ENCODE measurements at places on chromosomes 13 and 19.

GRCh38 chr13:39684531-39685137, 29.2 kb downstream of the COG6 start:
- no peaks in the 10 kb centered on the region for H3K27me3 ChIP-seq
- H3K4me3 ChIP-seq = no peak overlapping the region
- H3K4me1 ChIP-seq = no peaks in the 10 kb centered on the region
- peaks cover 8% of the 10 kb centered on the region for H3K36me3 ChIP-seq

DNA sequence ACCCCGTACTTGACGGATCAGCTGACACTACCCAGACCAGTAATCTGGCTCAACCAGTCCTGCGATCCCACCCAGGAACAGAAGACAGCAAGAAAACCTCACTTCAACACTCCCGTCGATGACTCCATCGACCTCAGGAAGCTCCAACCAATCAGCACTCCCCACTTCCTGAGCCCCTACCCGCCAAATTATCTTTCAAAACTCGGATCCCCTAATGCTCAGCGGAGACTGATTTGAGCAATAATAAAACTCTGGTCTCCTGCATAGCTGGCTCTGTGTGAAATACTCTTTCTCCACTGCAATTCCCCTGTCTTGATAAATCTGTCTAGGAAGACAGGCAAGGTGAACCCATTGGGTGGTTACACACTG, 1.2 kb downstream of the LSM4 start:
- H3K36me3 ChIP-seq = no peaks in the 10 kb centered on the region
- peak overlapping the region; percentile 90 for H3K4me3 ChIP-seq
- no peaks in the 10 kb centered on the region for H3K27me3 ChIP-seq
- DNase-seq = no peak
- H3K4me1 ChIP-seq = no peaks in the 10 kb centered on the region

DNA sequence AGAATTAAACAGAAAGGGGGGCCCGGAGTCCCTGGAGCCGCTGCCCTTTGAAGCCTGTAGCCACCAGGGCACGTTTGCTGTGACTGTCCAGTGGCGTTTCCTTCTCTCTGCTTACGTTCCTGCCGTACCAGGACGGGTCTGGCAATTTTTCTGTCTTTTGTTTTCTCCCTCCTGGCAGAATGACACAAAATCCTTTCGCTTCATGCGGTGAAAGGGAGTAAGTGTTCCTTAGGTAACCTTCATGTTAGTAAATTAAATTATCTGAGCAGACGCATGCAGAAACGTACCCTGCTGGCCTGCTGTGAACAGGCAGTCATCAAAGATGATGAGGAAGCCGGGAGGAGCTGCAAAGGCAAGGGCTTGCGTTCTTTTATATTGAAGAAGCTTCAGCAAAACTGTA, 299.3 kb upstream of the ARGLU1 start:
- no peak overlapping the region for H3K4me3 ChIP-seq
- H3K4me1 ChIP-seq = peaks cover 10% of the 10 kb centered on the region
- peak; percentile 13 for DNase-seq
- H3K27me3 ChIP-seq = no peaks in the 10 kb centered on the region
- no peaks in the 10 kb centered on the region for H3K36me3 ChIP-seq

- H3K27ac ChIP-seq = no peak overlapping the region
- no peak for DNase-seq
- no peaks in the 10 kb centered on the region for H3K4me1 ChIP-seq
- H3K36me3 ChIP-seq = no peaks in the 10 kb centered on the region
- H3K4me3 ChIP-seq = no peak overlapping the region
These were observed 12.1 kb downstream of the NFILZ start for GRCh38 chr19:8642561-8642960.

- no peaks in the 10 kb centered on the region for H3K36me3 ChIP-seq
- peak overlapping the region; percentile 98 for H3K27ac ChIP-seq
- no peaks in the 10 kb centered on the region for H3K27me3 ChIP-seq
- peak overlapping the region; percentile 45 for H3K4me3 ChIP-seq
- H3K4me1 ChIP-seq = peaks cover 50% of the 10 kb centered on the region
These were observed 2.2 kb downstream of the HIF3A start for GRCh38 chr19:46299004-46299509.

- H3K27me3 ChIP-seq = no peaks in the 10 kb centered on the region
- no peak overlapping the region for H3K4me3 ChIP-seq
These were observed 216.4 kb downstream of the DLEU7 start for GRCh38 chr13:50627111-50627510.

GRCh38 chr13:97448503-97449251, 14.7 kb downstream of the RAP2A start:
- no peak for DNase-seq
- no peak overlapping the region for H3K27ac ChIP-seq
- no peaks in the 10 kb centered on the region for H3K27me3 ChIP-seq
- H3K4me3 ChIP-seq = no peak overlapping the region
- H3K4me1 ChIP-seq = peaks cover 3% of the 10 kb centered on the region

GRCh38 chr13:112851107-112852038, 117.6 kb upstream of the MCF2L start:
- DNase-seq = no peak
- no peaks in the 10 kb centered on the region for H3K27me3 ChIP-seq
- no peak overlapping the region for H3K27ac ChIP-seq
- H3K4me3 ChIP-seq = no peak overlapping the region
- no peaks in the 10 kb centered on the region for H3K4me1 ChIP-seq
- peaks cover 91% of the 10 kb centered on the region for H3K36me3 ChIP-seq

DNA sequence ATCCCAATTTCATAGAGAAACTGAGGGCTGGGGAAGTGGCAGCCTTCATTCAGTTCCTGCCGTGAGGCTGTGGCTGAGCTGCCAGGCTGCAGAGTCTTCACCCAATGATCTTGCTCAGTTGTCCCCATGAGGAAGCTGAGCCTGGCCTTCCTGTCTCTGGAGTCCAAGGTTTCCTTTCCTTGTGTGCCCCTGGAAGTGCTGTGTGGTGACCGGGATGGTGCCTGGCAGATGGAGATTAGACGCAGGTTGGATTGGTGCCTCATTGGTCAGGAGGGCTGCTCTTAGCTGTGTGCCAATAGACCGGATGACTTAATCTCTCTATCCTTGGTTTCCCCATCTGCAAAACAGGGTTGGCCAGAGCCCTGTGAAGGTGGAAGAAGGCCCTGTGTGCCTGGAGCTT, 24.6 kb downstream of the DNM2 start:
- H3K36me3 ChIP-seq = no peaks in the 10 kb centered on the region
- H3K27ac ChIP-seq = peak overlapping the region; percentile 58
- no peaks in the 10 kb centered on the region for H3K27me3 ChIP-seq
- H3K4me3 ChIP-seq = no peak overlapping the region

- peak overlapping the region; percentile 78 for H3K4me3 ChIP-seq
- peaks cover 38% of the 10 kb centered on the region for H3K36me3 ChIP-seq
- H3K27ac ChIP-seq = peak overlapping the region; percentile 66
- peak; percentile 45 for DNase-seq
- no peaks in the 10 kb centered on the region for H3K27me3 ChIP-seq
These were observed 722 bp downstream of the DCAF15 start for GRCh38 chr19:13952931-13953531.

DNA sequence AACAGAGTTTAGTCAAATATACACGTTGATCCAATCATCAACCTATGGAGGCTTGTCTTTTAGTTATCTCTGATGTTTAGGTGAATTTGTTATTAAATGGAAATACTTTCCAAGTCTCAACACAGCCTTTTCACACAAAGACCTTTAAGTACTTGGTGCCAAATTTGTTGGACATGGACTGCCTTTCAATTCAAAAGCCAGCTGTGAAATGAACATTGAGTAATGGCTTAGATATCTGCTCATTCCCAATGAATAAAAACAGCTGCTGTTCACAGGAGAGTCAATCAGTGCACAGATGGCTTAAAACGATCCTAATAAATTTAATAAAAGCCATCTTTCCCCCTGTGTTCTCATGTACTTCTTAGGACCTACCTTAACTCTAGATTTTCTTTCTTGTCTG, 19.9 kb upstream of the DHRS12 start:
- peaks cover 4% of the 10 kb centered on the region for H3K4me1 ChIP-seq
- H3K27me3 ChIP-seq = no peaks in the 10 kb centered on the region
- no peak overlapping the region for H3K27ac ChIP-seq
- H3K36me3 ChIP-seq = no peaks in the 10 kb centered on the region

- no peaks in the 10 kb centered on the region for H3K4me1 ChIP-seq
- no peak overlapping the region for H3K4me3 ChIP-seq
- H3K27me3 ChIP-seq = peaks cover 95% of the 10 kb centered on the region
These were observed 32.8 kb downstream of the GSX1 start for GRCh38 chr13:27825072-27825471.

- H3K27me3 ChIP-seq = peaks cover 20% of the 10 kb centered on the region
- H3K27ac ChIP-seq = no peak within 1 kb of the TSS
- H3K4me1 ChIP-seq = peaks cover 23% of the 10 kb centered on the region
- H3K4me3 ChIP-seq = peak within 1 kb of the TSS; percentile 58
- H3K36me3 ChIP-seq = no peaks in the 10 kb centered on the region
- DNase-seq = no peak
These were observed at the start of gene KLF1 for GRCh38 chr19:12886969-12887747. Gene KLF1 (minus strand): TSS chr19:12887201. CDS start chr19:12887140, 61 bp downstream.

GRCh38 chr13:94192431-94192975, 287.0 kb downstream of the DCT start:
- no peaks in the 10 kb centered on the region for H3K36me3 ChIP-seq
- no peaks in the 10 kb centered on the region for H3K27me3 ChIP-seq
- H3K27ac ChIP-seq = no peak overlapping the region
- DNase-seq = no peak

DNA sequence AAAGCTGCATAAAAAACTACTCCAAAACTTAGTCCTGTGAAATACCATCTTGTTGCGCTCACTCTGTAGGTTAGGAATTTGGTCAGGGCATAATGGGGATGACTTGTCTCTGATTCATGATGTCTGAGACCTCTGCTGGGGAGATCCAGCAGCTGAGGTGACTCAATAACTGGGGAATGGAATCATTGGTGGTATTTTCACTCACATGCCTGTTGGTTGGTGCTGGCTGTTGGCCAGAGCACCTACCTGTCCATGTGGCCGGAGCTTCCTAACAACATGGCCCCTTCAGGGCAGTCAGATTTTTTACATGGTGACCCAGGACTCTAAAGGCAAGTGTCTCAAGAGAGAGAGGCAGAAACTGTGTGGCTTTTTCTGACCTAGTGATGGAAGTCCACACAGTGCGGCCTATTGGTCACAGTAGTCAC, 7.4 kb upstream of the ESD start:
- H3K4me1 ChIP-seq = no peaks in the 10 kb centered on the region
- H3K4me3 ChIP-seq = no peak overlapping the region
- DNase-seq = no peak
- peaks cover 4% of the 10 kb centered on the region for H3K27me3 ChIP-seq
- H3K36me3 ChIP-seq = no peaks in the 10 kb centered on the region

DNA sequence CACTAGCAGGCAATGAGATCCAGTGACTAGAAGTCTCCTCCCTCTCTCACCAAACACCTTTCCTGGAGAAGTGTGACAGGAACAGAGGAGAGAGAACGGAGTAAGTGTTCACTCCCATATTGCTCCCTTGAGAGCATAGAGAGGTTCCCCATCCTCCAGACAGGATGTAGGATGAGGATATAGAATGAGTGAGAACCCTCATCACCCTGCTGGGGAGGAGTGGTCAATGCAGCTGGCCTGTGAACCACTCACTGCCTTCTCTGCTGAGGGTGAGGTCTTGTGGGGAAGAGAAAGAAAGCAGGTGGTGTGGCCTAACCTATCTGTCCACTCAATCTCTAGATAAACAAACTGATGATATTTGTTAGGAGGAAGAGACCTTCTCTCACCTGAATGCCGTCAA, 386.6 kb downstream of the PCDH20 start:
- no peak for DNase-seq
- no peak overlapping the region for H3K27ac ChIP-seq
- no peak overlapping the region for H3K4me3 ChIP-seq

DNA sequence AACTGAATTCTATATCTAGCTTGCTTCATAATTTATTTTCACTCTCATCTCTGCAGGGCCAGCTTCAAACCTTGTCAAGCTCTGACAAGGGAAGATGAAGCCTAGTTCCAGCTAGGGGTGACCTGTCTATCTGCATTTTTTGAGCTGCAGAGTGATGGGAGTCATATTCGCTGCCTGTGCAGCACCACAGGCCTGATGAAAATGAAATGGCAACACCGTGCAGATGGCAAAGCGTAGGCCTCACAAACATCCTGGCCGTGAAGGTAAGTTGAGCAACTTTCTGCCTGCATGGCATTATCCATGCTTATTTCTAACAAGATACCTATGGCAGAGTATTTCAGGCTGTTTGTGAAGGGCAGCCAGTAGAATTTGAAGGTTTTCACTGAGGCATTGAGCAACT, 86.4 kb upstream of the C1QTNF9B start:
- H3K4me1 ChIP-seq = peaks cover 6% of the 10 kb centered on the region
- H3K4me3 ChIP-seq = no peak overlapping the region
- H3K27me3 ChIP-seq = no peaks in the 10 kb centered on the region
- H3K36me3 ChIP-seq = no peaks in the 10 kb centered on the region
- no peak for DNase-seq

DNA sequence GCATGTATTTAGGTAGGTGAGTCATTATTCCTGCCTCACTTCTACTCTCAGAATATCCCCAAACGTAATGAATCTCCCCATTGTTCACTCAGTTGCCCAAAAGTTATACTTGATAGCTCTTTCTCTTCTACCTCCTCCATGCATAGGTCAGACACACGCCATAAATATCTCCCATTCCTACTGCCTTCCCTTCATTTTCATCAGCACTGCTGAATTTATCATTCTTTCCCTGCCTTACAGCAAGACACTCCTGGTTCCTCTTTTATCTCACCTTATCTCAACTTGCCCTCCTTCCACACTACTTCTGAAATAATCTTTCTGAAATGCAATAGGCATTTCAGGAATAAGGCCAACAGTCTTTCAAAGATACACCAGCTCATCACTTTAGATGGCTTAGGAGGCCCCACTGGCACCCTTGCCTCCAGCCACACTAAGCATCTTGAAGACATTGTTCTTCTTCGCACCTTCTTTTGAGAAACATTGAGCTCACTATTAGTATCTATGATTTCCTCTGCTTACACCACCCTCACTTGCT, 333.9 kb downstream of the MYO16 start:
- no peak overlapping the region for H3K4me3 ChIP-seq
- no peaks in the 10 kb centered on the region for H3K27me3 ChIP-seq
- no peaks in the 10 kb centered on the region for H3K4me1 ChIP-seq
- no peaks in the 10 kb centered on the region for H3K36me3 ChIP-seq
- DNase-seq = no peak

- H3K36me3 ChIP-seq = no peaks in the 10 kb centered on the region
- H3K4me3 ChIP-seq = peak overlapping the region; percentile 15
- peak overlapping the region; percentile 91 for H3K27ac ChIP-seq
- H3K27me3 ChIP-seq = no peaks in the 10 kb centered on the region
These were observed 12.7 kb downstream of the KLHL26 start for GRCh38 chr19:18649371-18650020.

- DNase-seq = no peak
- H3K27me3 ChIP-seq = no peaks in the 10 kb centered on the region
- no peaks in the 10 kb centered on the region for H3K36me3 ChIP-seq
These were observed 14.9 kb downstream of the UBE2L5 start for GRCh38 chr13:30437177-30437576.

DNA sequence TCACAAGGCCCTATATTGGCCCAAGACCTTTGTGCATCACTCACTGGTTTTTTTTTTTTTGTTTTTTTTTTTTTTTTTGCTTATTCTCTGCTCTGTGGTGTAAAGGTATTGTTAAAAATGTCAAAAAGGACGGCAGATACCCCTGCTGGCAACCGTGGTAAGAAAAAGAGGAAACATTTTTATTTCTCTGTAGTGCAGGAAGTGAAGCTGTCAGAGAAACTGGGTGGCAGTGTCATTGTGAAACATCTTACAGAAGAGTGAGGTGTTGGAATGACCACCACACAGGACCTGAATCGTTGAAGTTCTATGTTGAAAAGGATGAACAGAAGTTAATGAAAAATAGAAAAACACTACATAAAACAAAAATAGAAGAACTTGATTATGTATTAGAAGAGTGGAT, 346.4 kb downstream of the FGF9 start:
- H3K4me1 ChIP-seq = no peaks in the 10 kb centered on the region
- H3K4me3 ChIP-seq = no peak overlapping the region
- H3K27me3 ChIP-seq = no peaks in the 10 kb centered on the region
- no peaks in the 10 kb centered on the region for H3K36me3 ChIP-seq
